ENCODE measurements at places on chromosomes 7 and 10. TPM values are rescaled to one million over a fixed set of nuclear protein-coding genes. Genes with fewer than 3 reads are reported as not detected.
A peak's percentile ranks its signal among the peaks of the same experiment; 100 is the strongest.

GRCh38 chr7:29479301-29480200, 84.1 kb upstream of the PRR15 start:
- no peak for DNase-seq
- peak overlapping the region; percentile 40 for H3K4me3 ChIP-seq
- no peaks in the 10 kb centered on the region for H3K27me3 ChIP-seq
- H3K4me1 ChIP-seq: peaks cover 12% of the 10 kb centered on the region

DNA sequence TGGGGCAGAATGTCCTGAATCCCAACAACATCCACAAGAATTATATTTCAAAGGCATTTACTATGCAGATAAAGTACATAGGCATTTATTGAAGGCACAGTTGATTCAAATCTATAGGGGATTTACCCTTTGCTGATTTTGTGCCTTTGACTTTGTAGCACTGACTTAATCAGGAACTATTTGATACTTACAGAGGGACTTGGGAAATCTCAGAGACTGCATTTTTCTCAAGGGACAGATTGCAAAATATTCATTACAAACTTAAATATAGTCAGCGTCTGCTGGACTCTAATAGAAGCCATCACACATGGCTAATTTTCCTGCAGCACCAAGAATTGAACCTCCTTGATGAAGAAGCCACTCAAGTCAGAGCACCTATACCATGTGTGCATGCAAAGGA, 44.9 kb downstream of the FAS start:
- no peak overlapping the region for H3K27ac ChIP-seq
- H3K4me1 ChIP-seq: peaks cover 10% of the 10 kb centered on the region
- no peaks in the 10 kb centered on the region for H3K27me3 ChIP-seq

DNA sequence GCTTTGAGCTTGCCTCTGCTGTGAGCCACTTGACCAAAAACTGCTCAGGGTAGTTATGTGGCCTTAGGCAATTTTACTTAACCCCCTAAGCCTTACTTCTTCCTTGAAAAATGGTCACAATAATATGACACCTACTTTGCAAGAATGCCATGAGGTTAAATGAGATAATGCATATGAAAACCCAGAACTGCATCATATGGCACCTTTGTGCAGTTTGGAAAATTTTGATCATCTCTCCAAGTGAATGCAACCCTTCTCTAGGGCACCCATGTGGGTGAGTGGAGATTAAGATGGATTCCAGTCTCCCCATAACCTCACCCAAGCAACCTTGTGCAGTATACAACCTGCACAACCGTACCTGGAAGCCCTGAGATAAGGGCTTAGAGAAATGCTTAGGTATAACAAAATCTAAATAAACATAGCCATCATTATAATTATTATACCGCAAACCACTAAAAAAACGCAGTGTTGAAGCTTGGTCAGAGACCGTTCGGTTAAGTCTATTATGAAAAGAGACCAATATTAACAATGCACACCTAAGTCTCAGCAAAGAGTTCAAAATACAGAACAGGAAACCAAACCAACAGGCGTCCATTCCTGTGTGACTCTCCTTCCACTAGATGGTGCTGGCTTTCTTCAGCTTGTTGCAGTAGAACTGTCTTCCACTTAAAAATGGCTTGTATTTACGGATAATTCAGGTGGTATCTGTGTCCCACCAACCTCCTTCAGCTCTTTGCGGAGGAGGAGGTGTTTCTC, 21.0 kb upstream of the ASB15 start:
- H3K27me3 ChIP-seq: no peaks in the 10 kb centered on the region
- H3K4me3 ChIP-seq: no peak overlapping the region
- no peaks in the 10 kb centered on the region for H3K36me3 ChIP-seq
- DNase-seq: no peak
- peaks cover 5% of the 10 kb centered on the region for H3K4me1 ChIP-seq

UNCX gene
- total RNA-seq: not detected

HNRNPA2B1 gene
- total RNA-seq: 406 TPM

C10orf88 gene
- 4.9 TPM for total RNA-seq
